CD4-positive, alpha-beta T cell treated with Interleukin-15 for 4 hours (primary cell): ENCODE measurements at places on chromosomes 5 and 9.
A peak's percentile ranks its signal among the peaks of the same experiment; 100 is the strongest.

- DNase-seq, result no peak
Observed at GRCh38 chr5:95939465-95939864, 22.2 kb downstream of the ELL2 start.

DNA sequence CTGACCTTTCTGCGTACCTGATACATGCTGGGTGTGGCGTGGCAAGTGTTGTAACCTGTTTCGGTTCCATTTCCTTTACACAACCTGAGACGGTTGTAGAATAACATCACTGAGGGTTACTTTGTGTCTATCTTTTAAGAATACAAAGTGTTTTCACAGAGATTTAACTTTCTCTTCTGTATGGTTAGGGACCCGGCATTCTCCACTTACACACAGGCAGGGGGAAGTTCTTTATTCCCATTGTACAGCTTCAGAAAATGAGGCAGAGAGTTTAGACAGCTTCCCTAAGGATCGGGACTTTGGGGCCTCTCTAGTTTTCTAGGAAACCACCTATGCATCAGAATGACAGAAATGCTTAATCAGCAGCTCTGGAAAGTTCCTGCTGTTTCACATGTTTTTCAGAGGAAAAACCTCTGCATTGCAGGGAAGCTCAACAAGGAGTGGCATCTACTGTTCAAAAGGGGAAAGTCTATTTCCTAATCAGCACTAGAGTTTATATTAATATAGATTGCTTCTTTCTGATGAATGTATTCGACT is 41.3 kb downstream of the CAST start:
- DNase-seq, result peak; percentile 69

- DNase-seq, result no peak
Observed at GRCh38 chr5:64864171-64864570, 95.4 kb downstream of the CWC27 start.

DNA sequence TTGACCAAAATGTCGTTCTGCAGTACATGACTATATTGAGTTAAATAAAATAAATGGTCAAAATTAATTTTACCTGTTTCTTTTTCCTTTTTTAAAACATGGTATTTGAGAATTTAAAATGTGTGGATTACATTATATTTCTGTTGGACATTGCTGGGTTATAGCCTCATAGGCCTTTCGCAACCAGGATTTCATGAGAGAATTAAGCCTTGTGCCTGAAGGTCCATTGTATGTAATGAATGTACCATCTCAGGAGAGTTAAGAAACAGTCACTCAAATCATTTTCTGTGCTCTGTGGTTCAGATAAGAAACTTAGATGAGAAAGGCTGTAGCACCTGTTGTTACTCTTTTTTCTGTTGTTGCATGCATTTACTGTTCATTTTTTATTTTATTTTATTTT is 103.5 kb downstream of the ANGPTL2 start:
- DNase-seq, result no peak

GRCh38 chr5:141881886-141882285 is 3.7 kb upstream of the PCDH1 start:
- no peak for DNase-seq

- peak; percentile 77 for DNase-seq
Observed at GRCh38 chr9:89418882-89419640, 78.9 kb downstream of the SEMA4D start.

GRCh38 chr5:4005335-4005734 is 409.7 kb downstream of the IRX1 start:
- DNase-seq, result no peak

DNA sequence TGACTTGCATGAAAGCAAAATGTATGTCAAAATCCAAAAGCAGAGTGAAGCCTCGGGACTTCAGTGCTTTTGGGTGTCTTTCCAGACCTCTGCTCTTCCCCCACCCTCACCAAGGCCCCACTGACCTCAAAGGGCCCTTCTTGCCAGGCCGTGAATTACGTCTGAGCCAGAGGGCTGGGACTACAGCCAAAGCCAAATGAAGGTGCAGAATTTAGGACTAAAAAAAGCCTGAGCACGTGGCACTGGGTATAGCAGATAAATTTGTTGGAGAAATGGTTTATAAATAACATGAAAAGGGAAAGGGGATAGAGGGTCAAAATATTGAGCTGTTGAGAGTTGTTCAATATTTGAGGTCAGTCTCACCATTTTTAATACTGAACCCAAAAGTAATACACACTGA is 163.4 kb downstream of the GHR start:
- DNase-seq, result no peak

DNA sequence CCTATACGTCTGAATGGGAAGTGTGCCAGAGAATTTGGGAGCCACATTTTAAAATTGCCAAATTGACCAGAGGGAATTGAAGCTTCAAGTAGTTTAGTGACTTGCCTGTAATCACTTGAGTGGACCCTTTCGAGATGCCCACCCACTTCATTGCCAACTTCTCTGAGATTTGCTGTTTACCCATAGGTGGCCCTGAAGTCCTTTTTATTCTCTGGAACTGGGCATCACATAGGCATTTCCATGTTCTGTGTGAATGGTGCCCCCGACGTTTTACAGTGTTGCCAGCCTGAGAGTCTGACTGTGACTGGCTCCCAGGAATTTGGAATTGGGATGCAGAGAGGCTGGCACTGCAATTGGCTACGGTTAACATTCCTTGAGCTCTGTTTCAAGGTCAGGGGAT is 158.6 kb downstream of the SEMA6A start:
- DNase-seq, result no peak

GRCh38 chr9:25990376-25990775 is 312.1 kb upstream of the TUSC1 start:
- no peak for DNase-seq

- DNase-seq, result peak; percentile 74
Observed at GRCh38 chr5:134101686-134102439, 12.6 kb upstream of the TCF7 start.

DNA sequence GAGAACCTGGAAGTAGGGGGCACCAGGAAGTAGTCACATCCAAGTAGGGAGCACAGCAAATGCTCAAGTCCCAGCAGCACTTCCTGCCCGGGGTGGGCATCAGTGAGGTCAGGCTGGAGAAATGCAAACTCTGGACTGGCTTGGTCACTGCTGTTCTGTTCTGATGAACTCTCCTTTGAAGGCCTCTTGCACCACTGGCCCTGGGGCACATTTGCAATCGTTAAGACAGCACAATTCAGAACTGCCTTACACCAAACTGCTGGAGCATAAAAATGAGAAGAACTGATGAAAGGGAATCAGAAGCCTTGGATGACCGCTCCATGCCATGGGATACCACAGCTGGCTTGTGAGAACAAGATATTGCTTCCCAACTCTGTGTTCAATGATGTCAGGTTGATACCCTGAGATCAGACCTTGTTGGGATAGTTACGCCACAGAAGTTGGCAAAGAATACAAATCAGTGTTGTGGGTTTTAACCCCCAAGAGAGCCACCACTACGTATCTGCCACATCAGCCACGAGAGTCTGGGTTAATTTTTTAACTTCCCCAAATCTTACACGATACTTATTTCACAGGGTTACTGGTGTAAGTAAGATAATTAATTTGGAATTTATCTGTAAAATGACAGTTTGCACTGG is 42.3 kb upstream of the ZSWIM6 start:
- DNase-seq, result no peak

DNA sequence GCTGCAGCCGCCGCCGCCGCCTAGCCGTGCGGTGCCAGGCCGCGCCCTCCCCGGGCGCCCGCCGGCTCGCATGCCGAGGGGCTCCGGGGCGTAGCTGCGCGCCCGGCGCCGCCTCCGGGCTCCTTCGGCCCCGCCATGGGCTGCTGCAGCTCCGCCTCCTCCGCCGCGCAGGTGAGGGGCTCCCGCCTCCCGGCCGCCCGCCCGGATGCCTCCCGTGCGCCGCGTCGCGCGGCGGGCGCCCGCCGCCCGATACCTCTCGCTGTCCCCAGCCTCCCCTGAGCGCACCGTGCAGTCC is 230 bp downstream of the SLC44A1 start:
- DNase-seq, result no peak

DNA sequence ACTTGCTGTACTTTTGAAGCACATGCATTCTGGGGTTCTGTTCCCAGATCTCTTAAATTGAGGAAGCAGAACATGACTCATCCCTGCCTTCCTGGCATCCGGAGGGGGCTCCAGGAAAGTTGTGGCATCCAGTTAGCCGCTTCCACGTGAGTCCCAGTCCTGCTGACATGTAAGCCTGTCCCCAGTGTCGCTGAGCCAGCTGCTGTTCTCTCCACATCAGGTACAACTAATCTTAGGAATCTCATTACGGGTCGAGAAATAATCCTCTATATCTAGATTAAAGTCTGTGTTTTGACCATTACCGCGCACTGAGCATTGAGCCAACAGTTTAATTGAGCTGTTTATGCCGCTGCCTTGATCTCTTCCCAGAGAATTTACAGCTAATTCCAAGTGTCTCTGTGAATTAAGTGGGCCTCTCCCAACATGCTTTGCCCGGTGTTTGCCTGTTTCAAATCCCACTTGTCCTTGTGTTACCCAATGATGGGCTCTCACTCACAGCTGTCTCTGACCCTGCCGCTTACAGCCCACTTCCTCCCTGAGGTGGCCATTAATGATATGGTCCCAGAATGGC is 10.5 kb upstream of the SHB start:
- no peak for DNase-seq

- no peak for DNase-seq
Observed at GRCh38 chr5:112475747-112476365, 56.8 kb upstream of the EPB41L4A start.

GRCh38 chr5:74310386-74310785 is 330.1 kb downstream of the ENC1 start:
- no peak for DNase-seq

DNA sequence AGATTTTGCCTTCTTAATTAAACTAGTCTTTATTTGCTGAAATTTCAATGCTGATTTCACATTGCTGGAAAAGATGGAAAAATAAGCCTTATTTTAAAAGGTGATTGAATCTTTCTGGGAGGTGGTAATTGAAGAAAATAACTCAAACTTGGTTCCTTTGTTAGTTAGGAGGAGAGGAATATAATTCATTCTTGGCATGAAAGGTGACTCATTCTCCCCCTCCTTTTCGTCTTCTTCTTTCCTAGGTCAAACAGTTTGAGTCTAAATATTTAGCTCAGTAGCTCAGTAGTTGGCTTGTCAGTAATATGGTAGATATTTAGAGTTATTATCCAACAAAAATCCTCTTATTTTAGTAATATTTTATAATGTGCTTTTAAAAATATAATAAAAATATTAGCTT is 353.9 kb upstream of the MEF2C start:
- no peak for DNase-seq

DNA sequence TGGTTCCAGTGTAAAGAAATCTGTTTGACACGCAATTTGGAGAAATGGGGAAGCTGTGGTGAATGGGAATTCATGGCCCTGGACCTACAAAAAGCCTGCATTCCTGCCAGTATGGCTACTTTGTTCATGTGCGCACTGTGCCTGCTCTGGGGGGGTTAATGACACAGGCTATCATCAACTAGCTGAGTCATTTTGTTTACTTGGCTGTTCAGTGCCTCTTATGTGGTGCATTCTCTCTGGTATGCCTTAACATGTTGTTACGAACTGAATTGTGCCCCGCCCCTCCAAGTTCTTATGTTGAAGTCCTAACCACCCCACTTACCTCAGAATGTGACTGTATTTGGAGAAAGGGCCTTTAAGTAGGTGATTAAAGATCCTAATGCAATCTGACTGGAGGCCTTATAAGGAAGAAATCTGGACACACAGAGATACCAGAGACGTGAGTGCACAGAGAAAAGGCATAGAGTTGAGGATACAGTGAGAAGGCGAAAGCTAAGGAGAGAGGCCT is 20.4 kb upstream of the UBAP1 start:
- DNase-seq, result no peak

GRCh38 chr9:105296445-105296844 is 52.0 kb downstream of the SLC44A1 start:
- no peak for DNase-seq

GRCh38 chr5:59709846-59710245 is 183.7 kb downstream of the PDE4D start:
- DNase-seq, result no peak

DNA sequence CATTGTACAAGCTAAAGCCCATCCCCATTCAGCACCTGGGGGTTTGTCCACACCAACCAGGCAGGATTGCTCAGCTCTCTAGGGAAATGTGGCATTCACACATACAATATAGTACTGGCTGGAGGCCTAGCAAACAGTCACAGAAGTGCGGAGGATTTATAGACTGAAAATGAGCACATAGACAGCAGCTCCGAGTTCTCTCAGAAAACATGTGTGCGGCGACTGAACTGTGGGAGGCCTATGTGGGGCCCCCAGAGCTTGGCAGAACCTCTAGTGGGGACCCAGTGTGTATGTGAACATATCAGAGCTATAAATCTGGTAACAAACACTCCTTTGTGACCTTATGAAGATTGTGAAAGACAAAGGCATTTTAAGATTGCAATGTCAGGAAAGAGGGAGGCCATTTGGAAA is 431.1 kb downstream of the DTWD2 start:
- DNase-seq, result no peak

- DNase-seq, result no peak
Observed at GRCh38 chr9:18479405-18479804, 5.5 kb downstream of the ADAMTSL1 start.

DNA sequence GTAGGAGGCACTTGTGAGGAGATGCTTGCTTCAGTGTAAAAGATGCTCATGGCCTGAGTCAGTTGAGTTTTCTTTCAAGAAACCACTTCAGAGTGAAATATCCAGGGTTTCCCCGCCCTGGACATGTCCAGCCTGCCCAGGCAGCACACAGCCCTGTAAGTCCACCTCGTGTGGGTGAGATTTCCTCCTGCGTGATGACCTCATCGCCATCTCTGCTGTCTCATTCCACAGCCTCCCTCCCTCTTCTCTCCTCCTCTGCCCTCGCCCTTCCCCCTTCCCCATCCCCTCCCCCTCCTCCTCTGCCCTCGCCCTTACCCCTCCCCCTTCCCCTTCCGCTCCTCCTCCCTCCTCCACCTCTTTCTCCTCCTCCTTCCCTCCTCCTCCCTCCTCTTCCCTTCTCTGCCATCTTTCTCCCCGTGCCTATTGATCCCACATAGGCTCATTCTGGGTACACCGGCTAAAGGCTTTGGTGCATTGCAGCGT is 34.0 kb upstream of the NCS1 start:
- no peak for DNase-seq

DNA sequence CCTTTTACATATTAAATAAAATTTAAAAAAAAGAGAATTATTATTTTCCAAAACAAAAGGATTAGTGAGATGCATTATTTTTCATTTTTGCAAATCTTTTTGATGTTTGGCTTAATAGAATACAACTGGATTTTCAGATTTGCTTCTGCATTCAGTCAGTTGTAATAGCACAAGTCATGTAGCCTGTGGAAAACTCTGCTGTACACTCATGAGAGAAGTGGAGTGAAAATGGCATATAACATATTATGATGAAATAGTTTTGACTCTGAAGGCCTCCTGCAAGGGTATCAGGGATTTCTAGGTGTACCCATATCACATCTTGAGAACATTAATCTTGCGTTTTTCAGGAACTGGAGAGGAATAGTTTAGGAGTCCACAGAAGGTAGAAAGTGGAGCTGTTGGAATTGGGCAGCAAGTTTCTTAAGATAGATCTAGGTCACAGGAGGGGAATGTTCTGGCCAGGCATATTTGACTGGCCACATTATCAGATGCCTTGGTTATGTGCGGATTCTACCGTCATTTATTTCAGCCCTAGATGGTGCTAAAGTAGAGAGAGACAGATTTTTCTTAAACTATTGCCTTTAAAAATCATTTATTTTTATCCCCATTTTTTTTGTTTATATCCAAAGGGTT is 16.4 kb downstream of the LNPEP start:
- no peak for DNase-seq
